Choroid plexus epithelial cell (primary cell): ENCODE measurements at places on chromosomes 4 and X.

- no peak for DNase-seq
Measured at GRCh38 chrX:30495468-30495867, 82.1 kb downstream of the TASL start.

- DNase-seq: no peak
Measured at GRCh38 chrX:48520455-48520854, 1.2 kb upstream of the EBP start.

- peak; percentile 55 for DNase-seq
Measured at GRCh38 chrX:20267931-20268701, 1.4 kb upstream of the RPS6KA3 start.

DNA sequence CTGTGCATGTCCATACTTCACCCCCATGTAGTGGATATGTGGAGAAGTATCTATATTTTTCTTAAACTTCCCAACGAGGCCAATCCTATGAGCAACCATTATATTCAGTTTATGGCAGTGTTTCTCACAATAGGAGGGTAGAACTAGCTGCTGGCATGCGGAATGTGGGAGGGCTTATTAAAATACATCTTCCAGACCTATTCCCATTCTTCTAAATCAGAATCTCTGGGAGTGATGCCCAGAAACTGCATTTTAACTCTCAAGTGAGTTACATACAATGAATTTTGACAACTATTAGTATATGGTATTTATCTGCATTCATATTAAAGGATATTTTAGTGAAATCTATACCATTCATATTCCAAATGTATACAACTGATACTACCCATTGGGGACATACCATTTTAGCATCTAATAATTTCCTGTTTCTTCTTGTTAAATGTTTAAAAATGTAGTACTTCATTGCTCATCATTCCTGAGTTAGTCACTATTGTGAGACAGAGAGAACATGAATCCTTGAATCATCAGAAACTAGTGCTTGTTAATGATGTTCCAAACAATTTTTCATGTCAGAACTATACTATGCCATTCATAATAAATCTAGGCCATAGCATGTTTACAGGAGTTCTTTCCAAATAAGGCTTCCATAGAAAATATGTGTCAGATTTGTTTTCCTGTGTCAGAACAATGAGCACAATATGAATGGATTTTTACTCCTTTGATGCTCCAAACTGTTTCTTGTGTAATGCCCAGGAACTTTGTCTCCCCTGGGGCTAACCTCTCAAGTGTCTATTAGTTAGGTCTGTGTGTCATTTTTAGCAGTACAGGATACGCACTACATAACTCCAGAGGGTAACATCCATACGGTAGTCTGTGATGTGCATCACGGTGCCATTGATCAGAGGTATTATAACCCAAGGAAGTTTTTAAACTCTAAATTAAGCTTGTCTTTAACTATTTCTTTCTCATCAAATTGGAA is 198.8 kb upstream of the BMP3 start:
- no peak for DNase-seq

DNA sequence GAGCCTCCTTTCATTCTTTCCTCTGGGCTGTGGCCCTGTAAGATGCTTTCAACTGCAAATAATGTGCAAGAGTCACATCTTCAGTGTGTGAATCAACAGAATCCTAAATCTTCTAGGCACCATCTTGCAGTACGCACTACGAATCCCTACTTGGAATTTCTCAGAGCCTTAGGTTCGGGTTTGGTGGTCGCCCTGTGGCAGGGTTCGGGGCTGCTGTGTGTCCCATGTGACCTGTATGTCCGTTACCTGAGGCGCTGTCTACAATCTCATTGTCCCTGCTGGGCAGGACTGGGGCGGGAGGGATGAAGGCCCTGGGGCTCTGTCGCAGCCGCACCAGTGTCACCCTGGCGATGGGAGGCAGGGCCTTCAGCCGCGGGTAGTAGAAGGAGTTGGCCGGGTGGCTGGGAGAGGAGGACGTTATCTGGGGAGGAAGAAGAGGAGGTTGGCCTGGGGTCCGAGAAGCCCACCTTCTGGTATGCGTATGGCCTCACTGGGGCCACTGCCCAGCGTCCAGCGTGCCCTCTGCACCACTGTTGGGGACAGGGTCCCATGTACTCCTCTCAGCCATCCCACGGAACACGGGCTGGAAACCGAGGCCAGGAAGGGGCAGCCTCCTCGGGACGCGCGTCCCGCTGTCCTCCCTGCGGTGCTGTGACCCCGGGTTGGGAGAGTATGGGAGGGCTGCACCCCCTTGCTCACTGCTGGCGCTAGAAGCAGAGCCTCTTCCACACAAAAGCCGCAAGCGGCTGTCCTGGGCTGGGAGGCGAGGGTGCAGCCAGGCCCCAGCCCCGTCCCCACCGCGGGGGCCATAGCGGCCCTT is 2.0 kb downstream of the SPON2 start:
- DNase-seq: no peak

- DNase-seq: peak; percentile 15
Measured at GRCh38 chrX:56968980-56969379, 26.4 kb downstream of the SPIN3 start.

- peak; percentile 51 for DNase-seq
Measured at GRCh38 chr4:166252487-166253402, 379.7 kb downstream of the TLL1 start.

DNA sequence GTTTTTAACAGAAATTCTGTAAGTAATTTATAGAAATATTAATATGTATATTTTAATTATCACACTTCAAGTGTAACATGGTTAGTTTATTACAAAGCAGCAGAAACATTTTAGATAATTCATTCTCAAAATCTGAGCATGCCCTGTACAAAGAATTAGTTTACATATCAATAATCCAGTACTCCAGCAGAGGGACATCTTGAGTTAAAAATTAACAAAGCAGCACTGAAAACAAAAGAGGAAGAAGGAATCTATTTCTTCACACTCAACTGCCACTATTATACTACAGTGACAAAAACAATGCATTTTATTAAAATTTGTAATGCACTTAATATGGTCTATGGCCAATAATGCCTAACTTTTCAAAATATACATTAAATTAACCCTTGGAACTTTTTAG is 179.1 kb upstream of the KLHL4 start:
- peak; percentile 53 for DNase-seq

DNA sequence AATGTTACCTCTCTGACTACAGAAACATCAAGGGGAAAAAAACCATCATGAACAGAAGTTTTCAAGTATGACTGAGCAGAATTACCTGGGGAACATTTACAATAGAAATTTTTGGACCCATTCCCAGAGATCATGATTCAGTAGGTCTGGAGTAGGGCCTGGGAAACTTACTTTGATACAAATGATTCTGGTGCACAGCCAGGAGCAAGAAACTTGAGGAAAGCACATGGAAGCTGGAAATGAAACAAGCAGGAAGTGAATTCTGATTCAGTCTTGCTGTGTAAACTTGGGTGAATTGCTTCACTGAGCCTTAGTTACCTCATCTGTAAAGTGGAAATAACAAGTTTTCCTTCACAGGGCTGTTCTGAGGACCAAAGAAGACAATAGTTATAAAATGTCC is 192.5 kb upstream of the TAPT1 start:
- peak; percentile 48 for DNase-seq

GRCh38 chr4:113548303-113548702 is 213.2 kb downstream of the CAMK2D start:
- no peak for DNase-seq

GRCh38 chr4:1870328-1870577 is 940 bp upstream of the NSD2 start:
- DNase-seq: peak; percentile 78

DNA sequence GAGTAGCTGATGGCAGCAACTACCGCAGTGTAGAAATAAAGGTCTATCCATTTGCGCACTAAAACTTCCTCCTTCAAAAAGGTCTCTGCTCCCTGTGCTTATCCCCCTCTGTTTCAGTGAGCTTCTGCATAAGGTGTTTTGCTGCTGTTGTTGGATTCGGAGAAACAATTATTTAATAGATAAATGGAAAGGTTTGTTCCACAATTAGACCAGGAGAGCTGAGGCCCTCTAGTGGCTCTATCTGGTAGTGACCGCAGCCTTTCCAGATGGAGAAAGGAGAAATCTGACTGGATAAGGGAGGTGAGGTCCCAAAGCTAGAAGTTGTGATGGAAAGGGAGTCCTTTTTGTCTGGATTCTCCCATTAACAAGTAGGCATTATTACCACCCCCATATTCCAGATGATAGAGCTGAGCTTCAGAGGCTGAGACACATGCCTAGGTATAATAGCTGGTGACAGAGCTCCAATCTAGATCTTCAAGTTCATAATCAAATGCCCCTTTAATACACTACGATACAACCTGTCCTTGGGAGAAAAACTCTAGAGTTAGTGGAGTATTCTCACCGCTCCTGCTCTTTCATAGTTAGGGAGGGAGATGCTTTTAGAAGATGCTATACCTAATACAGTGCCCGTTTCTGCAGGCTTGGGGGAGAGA is 5.1 kb upstream of the GABRQ start:
- peak; percentile 59 for DNase-seq

DNA sequence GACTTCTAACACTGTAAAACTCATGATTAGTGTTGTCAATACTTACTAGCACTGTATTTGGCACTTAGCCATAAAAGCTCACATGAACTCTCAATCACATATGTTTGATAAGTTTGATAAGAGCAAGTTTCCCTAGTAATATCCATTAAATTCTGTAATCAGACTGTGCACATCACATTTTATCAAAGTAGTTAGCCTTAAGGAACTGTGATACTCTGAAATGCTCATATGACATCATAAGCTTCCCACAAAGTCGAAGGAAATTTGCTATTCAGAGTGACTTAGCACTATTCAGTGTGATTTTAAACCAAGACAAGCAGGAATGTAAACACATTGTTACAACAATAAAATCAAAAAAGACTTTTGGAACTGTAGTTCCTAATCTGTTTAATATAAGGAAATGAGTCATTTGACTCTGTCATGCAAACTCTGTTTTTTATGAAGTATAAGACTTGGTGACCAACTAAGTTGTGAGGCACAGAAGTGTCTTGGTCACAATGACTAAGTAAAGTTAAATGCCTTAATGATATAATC is 6.7 kb downstream of the SLC7A11 start:
- DNase-seq: peak; percentile 80

- DNase-seq: no peak
Measured at GRCh38 chr4:41391271-41391670, 134.5 kb downstream of the UCHL1 start.

DNA sequence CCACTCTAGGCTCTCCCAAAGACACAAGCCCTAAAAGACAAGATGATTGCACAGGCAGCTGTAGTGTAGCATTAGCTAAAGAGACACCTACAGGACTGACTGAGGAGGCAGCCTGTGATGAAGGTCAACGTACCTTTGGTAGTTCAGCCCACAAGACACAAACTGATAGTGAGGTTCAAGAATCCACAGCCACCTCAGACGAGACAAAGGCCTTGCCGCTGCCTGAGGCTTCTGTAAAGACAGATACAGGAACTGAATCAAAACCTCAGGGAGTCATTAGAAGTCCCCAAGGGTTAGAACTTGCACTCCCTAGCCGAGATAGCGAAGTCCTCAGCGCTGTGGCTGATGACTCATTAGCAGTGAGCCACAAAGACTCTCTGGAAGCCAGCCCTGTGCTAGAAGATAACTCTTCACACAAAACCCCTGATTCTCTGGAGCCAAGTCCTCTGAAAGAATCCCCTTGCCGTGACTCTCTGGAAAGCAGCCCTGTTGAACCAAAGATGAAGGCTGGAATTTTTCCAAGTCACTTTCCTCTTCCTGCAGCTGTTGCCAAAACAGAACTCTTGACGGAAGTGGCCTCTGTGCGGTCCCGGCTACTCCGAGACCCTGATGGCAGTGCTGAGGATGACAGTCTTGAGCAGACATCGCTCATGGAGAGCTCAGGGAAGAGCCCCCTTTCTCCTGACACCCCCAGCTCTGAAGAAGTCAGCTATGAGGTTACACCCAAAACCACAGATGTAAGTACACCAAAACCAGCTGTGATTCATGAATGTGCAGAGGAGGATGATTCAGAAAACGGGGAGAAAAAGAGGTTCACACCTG is 306.3 kb downstream of the ANK2 start:
- peak; percentile 83 for DNase-seq

GRCh38 chrX:70592091-70592490 is 147.5 kb downstream of the DLG3 start:
- peak; percentile 32 for DNase-seq

GRCh38 chrX:49184294-49185281 is 1.6 kb downstream of the PRICKLE3 start:
- DNase-seq: peak; percentile 90

- DNase-seq: no peak
Measured at GRCh38 chrX:46754586-46755061, 4.3 kb downstream of the SLC9A7 start.

- peak; percentile 16 for DNase-seq
Measured at GRCh38 chr4:185369731-185370130, 26.0 kb downstream of the LRP2BP start.

DNA sequence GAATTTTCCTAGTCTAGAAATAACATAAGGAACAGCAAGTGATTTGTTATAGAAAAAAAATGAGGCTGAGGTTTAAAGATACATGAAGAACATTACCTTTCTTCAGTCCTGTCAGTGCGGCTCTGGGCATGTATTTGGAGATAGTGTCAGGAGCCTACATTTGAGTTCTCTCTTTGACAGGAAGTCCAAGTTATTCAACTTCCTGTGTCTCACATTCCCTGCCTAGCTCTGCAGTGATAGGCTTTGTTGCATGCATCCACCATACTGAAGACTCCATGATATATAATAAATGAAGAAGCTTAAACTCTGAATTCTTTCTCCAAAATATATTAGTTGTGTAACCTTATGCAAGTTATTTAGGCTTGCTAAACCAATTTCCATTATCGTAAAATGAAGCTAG is 148.7 kb downstream of the RELL1 start:
- no peak for DNase-seq

DNA sequence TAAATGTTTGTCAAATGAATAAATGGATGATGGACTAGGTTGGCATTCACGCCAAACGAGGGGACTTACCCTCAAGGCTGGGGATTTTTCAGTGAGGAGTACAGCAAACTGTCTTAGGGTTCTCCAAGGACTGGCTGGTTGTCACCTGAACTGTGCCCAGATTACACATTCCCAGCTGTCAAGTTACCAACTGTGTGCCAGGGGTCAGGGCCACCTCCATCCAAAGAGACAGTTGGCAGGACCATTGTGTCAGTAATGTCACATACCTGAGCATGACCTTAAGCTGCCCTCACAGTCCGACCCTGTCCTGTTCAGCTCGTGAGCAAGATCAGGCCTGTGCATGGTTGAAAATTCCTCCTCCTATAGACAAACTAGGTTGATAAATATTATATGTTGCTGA is 116.7 kb downstream of the MID1IP1 start:
- DNase-seq: no peak

DNA sequence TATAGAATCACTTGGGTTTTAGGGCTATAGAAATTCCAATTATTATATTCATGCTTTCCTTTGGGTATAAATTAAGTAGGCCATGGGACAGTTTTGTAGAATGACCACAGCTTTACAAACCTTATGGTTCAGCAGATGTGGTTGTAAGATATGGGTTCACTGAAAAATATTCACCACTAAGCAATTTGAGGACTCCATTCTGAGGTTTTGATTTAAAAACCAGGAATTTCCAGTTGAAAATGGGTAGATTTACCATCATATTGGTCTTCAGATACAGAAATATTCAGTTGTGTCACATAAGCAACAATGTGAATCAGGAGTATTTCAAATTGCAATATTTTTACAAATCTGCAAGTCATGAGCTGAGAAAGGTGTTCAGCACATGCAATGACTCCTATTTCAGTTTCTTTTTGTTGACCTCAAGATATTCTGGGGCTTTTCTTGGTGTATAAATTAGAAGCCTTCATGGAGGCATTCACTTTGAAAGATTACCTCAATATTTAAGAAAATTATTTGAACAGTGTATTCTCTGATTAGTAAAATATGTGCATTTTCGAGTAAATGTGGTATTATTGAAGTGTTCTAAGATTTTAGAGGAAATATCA is 218.4 kb upstream of the HCCS start:
- no peak for DNase-seq

GRCh38 chr4:139834981-139835391 is 169.4 kb downstream of the MGST2 start:
- no peak for DNase-seq
